ENCODE measurements at places on chromosomes 5 and 9. TPM values are rescaled to one million over a fixed set of nuclear protein-coding genes. Genes with fewer than 3 reads are reported as not detected.
A peak's percentile ranks its signal among the peaks of the same experiment; 100 is the strongest.

GRCh38 chr5:79456890-79457583 is 56.9 kb downstream of the HOMER1 start:
- H3K27ac ChIP-seq = no peak overlapping the region
- DNase-seq = no peak
- no peaks in the 10 kb centered on the region for H3K36me3 ChIP-seq
- H3K4me3 ChIP-seq = no peak overlapping the region
- no peaks in the 10 kb centered on the region for H3K4me1 ChIP-seq

GRCh38 chr9:7936163-7936562 is 136.6 kb upstream of the DMAC1 start:
- no peaks in the 10 kb centered on the region for H3K36me3 ChIP-seq
- DNase-seq = no peak
- H3K27ac ChIP-seq = peak overlapping the region; percentile 82
- H3K27me3 ChIP-seq = no peaks in the 10 kb centered on the region

- no peak overlapping the region for H3K4me3 ChIP-seq
- no peak overlapping the region for H3K27ac ChIP-seq
- DNase-seq = no peak
- peaks cover 5% of the 10 kb centered on the region for H3K4me1 ChIP-seq
- no peaks in the 10 kb centered on the region for H3K36me3 ChIP-seq
Observed at GRCh38 chr5:169442403-169442874, 141.1 kb upstream of the SPDL1 start.

GRCh38 chr9:19947996-19948395 is 159.2 kb upstream of the SLC24A2 start:
- no peaks in the 10 kb centered on the region for H3K27me3 ChIP-seq
- H3K36me3 ChIP-seq = no peaks in the 10 kb centered on the region
- no peaks in the 10 kb centered on the region for H3K4me1 ChIP-seq
- H3K27ac ChIP-seq = no peak overlapping the region
- no peak overlapping the region for H3K4me3 ChIP-seq

ENC1 gene
- 10.4 TPM for total RNA-seq

HMGCR gene
- total RNA-seq = 13.2 TPM
